ENCODE measurements at places on chromosomes 1 and 21. TPM values are rescaled to one million over a fixed set of nuclear protein-coding genes. Genes with fewer than 3 reads are reported as not detected.

GRCh38 chr21:34819357-34819999 is 150.7 kb downstream of the CLIC6 start:
- no peak for DNase-seq

DNA sequence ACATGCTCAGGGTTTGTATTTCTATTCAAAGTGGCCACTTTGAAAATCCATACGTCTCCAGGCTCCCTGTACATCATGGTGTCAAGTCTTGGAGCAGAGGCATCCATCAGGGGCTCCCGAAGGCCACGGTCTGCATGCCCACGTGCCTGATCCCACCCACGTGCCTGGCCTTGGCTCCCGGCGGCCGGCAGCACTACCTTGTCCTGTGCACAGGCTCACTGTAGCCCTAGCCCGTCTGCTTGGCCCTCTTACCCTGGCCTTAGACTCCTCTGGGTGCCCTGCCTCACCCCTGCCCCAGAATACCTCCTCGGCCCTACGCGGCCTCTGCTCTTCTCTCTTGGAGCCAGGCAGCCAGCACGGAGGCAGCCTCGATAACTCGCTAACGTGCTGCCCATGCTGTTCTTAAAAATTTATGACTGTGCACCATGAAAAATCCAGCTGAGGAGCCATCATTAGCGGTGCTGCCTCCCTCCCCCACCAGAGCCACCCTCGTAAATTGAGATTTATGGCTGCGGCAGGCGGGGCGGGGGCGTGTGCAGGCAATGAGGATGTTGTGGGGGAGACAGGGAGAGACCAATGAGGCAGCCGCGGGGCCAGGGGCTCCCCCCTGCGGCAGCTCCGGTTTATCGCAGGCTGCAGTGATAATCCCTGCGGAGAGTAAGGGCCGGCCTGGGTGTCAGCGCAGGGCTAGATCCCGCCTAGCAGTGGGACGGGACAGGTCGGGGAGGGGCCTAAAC is 24.6 kb downstream of the DMAP1 start:
- DNase-seq: no peak

DNA sequence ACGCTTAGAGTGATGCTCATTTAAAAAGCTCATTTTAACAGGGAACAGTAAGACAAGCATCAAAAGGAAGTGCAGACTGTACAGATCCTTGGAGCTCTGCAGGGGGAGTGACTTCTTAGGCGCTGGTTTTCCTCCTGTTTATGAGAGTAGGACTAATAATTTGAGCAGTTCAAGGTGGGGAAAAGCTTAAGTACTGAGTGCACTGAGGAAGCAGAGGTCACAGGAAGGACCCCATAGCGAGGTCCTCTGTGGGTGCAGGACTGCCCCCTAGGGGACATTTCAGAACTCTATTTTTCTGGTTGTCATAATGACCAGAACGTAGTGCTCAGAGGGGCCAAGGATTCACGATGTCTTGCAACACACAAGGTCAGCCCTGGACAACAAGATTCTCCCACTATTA is 112.1 kb downstream of the HLCS start:
- DNase-seq: no peak

- no peak for DNase-seq
These were observed 16.5 kb downstream of the SPOCD1 start for GRCh38 chr1:31799196-31799894.

DNA sequence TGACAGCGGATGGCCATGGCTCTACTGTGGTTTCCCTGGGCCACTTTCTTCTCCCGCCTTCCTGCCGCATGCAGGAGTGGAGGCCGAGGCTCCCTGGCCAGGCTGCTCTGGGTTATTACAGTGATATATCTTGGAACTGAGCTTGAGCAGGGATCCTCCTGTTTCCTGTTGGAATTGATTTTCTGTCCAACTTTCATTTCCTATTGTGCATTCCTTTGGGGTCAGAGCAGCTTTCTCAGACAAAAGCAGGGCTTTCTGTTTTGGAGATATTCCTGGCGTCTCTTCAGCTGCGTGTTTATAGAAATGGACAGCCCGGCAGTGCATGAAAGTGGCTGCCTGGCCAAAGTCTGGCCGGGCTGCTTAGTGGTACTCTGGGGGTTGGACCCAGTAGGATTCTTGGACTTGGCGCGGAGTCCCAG is 146.4 kb downstream of the KIF26B start:
- peak; percentile 76 for DNase-seq

The PLPP3 gene
- polyA plus RNA-seq: 95.5 TPM

The OR2M3 gene
- polyA plus RNA-seq: 0.01 TPM

The HNRNPR gene
- polyA plus RNA-seq: 123 TPM

All from forelimb muscle (tissue), 1 donor.